ENCODE measurements at places on chromosomes 1 and 21.

- no peak for DNase-seq
Measured at GRCh38 chr1:21153388-21153787, 23.3 kb downstream of the EIF4G3 start.

DNA sequence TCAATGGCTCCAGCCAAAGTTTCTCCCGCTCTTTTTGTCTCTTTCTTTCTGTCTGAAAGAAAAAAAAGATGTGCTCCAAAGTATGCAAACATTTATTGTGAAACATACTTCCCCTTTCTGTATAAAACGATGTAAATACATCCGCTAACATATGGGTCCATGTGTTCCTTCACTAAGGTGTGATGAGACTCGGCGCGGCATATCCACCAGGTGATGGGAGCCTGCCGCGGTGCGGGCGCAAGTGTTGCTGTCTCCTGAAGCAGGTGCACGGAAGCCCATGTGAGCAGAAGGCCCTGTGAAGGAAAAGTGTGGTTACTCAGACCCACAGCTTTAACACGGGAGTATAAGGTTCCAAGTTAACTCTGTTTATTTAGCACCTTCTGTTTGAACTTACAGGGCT, 466.6 kb upstream of the C1orf87 start:
- no peak for DNase-seq

- DNase-seq: no peak
Measured at GRCh38 chr1:85332575-85332974, 56.1 kb upstream of the BCL10 start.

GRCh38 chr1:183778045-183778444, 26.9 kb upstream of the RGL1 start:
- no peak for DNase-seq

GRCh38 chr1:28830814-28831213, 18.8 kb downstream of the OPRD1 start:
- no peak for DNase-seq

All from stimulated activated naive CD4-positive, alpha-beta T cell treated with Interleukin-2 at 50 U/mL for 16 hours (primary cell).